SW 1271 (cell line): ENCODE measurements at places on chromosomes 12 and 14.
A peak's percentile ranks its signal among the peaks of the same experiment; 100 is the strongest.

GRCh38 chr12:131775392-131776236 lies 52.6 kb upstream of the MMP17 start:
- no peak for DNase-seq

- DNase-seq = no peak
These were observed 12.7 kb downstream of the C14orf132 start for GRCh38 chr14:96051642-96052540.

- DNase-seq = no peak
These were observed 11.0 kb upstream of the RPS6KL1 start for GRCh38 chr14:74934041-74934440.

DNA sequence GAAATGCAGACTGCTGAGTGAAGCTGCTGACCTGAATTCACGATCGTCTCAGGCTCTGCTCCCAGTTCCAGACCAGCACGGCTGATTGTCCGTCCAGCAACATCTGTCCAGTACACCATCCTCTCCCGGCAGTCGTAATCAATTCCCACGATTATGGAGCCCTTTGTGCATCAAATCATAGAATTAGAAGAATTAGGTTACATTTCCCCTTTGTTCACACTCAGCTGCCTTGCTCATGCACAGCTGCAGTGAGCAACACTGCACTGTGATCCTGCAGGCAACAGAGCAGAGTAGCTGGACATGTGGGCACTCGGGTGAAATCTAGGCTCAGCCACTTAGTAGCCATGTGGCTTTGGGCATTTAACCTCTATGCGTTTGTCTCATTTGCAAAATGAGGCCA lies 22.2 kb downstream of the RTRAF start:
- DNase-seq = no peak

DNA sequence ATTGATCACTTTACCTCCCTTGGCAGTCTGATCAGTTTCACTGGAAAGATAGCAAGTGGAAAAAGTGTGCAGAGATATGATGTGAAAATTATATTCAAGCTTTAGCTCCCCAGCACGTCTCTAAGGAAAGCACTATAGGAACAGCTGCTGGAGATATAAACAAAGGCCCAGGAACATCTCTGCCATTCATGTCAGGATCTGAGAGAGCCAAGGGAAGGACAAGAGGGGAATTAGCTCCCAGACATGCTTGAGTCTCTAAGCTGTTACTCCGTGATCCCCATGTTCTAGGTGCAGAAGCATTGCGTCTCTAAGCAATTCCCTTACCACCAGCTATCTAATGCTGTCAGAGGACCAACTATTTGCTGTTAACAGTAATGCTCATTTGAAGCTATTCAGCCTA lies 700.2 kb downstream of the DIO2 start:
- DNase-seq = no peak

DNA sequence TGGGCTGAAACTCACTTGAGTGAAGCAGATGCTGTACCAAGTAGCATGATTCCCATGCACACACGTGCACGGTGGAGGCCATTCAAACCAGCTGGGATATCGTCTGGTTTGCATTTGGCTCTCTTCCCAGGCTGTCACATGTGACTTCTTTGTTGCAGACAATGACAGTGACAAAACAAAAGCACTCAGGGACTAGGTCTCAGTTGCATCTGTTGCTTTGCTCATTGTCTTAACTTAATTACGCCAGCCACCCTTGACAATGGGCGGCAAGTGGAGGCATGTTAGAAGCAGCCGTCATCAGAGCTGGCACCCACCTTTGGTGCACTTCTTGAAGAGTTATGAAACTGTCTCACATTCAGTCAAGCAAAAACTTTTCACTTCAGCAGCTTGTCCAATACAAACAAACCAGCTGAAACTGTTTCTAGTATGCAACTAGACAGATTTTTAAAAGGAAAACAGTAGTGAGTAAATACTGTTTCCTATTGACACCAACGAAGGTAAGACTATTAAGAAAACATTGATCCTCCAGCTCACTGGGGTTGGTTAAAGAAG lies 74.3 kb downstream of the IGF1 start:
- DNase-seq = no peak

DNA sequence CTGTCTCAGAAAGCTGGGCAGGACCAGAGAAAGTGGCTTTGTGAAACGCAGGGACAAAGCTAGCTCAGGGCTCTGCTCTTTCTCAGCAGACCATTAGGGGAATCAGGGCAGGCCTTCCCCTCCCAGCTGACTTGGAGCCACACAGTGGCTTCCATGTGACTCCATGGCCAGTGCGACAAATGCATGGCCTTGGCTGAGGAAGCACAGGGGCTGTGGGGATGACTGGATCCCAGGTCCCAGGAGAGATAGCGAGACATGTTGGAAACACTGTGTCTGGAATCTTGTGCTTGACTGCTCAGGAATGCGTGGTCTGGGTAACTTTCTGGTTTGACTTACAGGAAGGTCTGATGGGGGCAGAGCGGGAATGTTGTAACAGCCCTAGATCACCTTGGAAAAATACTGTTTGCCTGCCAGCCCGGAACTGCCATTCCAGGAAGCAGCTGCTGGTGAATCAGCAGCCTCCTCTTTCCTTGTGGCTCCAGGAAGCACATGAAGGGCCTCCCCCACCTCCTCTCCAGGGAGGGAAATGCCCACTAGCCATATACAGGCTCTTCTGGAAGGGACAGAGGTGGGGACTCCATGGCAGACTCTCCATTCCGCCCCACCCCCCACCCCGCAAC lies 133.5 kb upstream of the HIF1A start:
- DNase-seq = peak; percentile 86

- DNase-seq = no peak
These were observed 57.0 kb downstream of the SMUG1 start for GRCh38 chr12:54131641-54132280.

DNA sequence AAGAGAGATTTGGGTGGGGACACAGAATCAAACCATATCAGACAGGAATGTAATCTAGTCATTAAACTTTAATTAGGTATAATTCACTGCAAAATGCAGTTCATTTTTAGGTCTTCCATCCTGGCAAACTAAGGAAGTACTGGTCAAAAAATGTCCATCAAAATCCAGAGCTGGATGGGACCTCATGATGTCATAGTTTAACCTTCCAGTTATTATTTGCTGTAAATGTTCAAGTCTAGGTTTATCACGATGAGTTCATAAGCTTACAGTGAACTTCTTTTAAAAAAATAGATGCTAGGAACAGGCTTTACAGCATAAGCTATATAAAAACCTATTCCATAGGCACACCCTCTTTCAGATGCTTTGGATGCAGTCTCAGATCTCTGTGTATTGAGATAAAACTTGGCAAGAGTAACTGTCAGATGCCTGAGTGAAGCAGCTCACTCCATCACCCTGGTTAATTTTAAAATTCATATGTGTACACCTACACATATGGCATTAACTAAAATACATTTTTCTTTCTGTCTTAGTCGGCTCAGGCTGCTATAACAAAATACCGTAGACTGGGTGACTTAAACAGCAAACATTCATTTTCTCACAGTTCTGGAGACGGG lies 7.9 kb downstream of the SSPN start:
- no peak for DNase-seq

- DNase-seq = no peak
These were observed 33.4 kb downstream of the PKP2 start for GRCh38 chr12:32863128-32863527.

GRCh38 chr14:28767030-28767852 lies 654 bp downstream of the FOXG1 start:
- DNase-seq = no peak

GRCh38 chr12:49652921-49653520 lies 29.7 kb downstream of the PRPF40B start:
- no peak for DNase-seq
